Ureter (tissue), 1 donor: ENCODE measurements at places on chromosomes 7 and 10. TPM values are rescaled to one million over a fixed set of nuclear protein-coding genes. Genes with fewer than 3 reads are reported as not detected.

Gene ATOH7
- total RNA-seq = not detected

Gene ABCB4
- total RNA-seq = 4.0 TPM

Gene MMP21
- total RNA-seq = not detected

Gene H2AZ2
- total RNA-seq = 104 TPM

Gene CFAP58
- total RNA-seq = 0.55 TPM

Gene ADAM12
- total RNA-seq = 12.3 TPM

Gene PON3
- 5.5 TPM for total RNA-seq

Gene NEUROD6
- not detected for total RNA-seq

Gene PRPS1L1
- not detected for total RNA-seq

Gene NDUFA5
- total RNA-seq = 81.5 TPM

Gene HSPA12A
- 15.7 TPM for total RNA-seq

Gene SOSTDC1
- total RNA-seq = not detected

Gene CC2D2B
- 7.0 TPM for total RNA-seq

Gene SLC18A3
- not detected for total RNA-seq

Gene DENND2A
- total RNA-seq = 14.9 TPM

Gene MOGAT3
- not detected for total RNA-seq

Gene HABP2
- total RNA-seq = 0.23 TPM

Gene ITGA8
- total RNA-seq = 58.6 TPM

Gene CYP3A7
- total RNA-seq = 0.75 TPM

Gene CD36
- 25.7 TPM for total RNA-seq
